ENCODE measurements at places on chromosomes 13 and 19.

DNA sequence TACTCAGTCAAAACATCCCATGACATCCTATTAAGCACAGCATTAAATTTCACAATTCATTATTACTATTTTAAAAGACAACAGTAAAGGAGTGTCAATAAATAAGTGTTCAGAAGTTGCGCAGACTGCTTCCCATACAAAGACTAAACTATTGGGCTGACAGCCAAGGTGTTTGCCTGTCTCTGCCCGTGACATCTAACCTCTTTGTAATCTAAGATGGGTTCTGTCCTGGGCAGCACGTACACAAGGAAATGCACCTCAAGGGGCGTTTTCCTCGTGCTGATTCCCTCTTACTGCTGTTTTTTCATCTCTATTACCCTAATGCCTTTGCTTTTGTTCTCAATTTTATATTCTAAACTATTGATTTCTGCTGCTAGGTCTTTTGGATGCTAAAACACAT is 216.3 kb downstream of the NHLRC3 start:
- DNase-seq: no peak

GRCh38 chr13:48662226-48662625 is 8.5 kb downstream of the CYSLTR2 start:
- no peak for DNase-seq

- peak; percentile 44 for DNase-seq
Measured at GRCh38 chr19:48874303-48875135, 2.3 kb downstream of the PPP1R15A start.

DNA sequence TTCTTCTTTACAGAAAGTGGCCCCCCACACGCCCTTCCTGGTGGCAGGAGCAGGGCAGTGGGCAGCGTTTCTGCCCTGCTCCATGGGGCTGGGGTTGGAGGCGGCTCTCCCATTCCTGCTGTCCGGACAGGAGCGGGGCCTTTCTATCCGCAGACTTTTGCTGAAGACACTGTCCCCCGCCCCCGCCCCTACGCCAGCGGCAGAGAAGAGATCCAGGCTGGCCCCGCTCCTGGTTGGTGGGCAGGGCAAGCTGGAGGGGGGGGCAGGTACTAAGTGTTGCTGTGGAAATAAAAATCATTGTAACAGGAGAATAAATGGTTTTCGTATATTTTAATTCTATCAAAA is 81.7 kb downstream of the ZNF429 start:
- no peak for DNase-seq

GRCh38 chr13:57418067-57418677 is 213.4 kb upstream of the PCDH17 start:
- no peak for DNase-seq

GRCh38 chr13:114099918-114100445 is 32.4 kb downstream of the RASA3 start:
- DNase-seq: peak; percentile 41
